ENCODE measurements at places on chromosomes 5 and 9.
A peak's percentile ranks its signal among the peaks of the same experiment; 100 is the strongest.

DNA sequence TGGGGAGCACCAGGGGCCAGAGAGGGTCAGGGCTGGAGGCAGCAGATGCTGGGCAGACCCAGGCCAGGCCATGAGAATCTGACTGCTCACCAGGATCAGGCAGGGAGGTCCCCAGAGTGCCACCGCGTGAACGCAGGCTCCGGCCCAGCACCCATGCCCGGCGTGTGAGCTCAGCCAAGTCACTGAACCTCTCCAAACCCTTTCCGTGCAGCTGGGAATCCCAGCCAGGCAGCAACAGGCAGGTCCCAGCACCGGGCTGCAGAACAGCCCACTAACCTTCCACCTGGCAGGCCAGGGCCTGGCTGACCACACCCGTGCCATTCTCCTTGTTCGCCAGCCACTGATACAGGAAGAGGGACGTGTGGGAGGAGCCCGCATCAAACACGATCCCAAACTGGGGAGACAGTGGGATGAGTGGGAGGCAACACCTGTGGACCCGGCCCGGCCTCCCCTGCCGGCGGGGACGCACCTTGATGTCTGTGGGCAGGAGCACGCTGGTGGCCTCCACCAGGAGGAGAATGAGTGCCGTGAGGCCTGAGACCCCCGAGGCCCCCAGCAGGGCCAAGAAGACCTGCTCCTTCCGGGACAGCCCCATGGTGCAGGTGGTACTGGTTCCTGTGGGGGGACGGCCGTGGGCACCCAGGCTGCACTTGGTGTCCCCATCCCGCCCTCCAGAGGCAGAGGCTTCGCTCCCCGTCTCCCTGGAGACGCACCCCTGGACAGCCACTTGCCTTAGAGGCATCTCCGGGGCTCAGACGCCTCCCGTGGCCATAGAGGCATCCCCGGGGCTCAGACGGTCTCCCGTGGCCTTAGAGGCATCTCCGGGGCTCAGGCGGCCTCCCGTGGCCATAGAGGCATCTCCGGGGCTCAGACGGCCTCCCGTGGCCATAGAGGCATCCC is 3.2 kb downstream of the ENTPD8 start:
- DNase-seq, result no peak

DNA sequence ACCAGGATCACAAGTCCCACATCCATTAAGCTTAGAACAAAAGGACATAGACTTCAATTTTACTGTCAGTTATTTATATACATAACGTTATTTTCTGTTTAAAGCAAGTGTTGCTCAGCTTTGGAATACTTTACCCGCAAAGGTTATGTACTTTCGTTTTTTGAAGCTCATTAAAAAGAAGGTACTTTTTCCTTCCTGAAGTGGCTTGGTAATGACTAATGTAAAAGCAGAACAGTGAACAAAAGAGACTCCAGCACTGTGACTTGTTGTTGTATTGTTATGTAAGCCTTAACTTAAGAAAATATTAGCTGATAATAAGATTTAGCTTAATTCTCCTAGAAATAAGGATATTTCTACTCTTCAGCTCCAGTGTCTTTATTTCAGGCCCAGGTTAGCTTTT is 97.3 kb upstream of the SLCO6A1 start:
- no peak for DNase-seq

GRCh38 chr5:68214482-68215207 is 911 bp upstream of the PIK3R1 start:
- DNase-seq, result peak; percentile 73

DNA sequence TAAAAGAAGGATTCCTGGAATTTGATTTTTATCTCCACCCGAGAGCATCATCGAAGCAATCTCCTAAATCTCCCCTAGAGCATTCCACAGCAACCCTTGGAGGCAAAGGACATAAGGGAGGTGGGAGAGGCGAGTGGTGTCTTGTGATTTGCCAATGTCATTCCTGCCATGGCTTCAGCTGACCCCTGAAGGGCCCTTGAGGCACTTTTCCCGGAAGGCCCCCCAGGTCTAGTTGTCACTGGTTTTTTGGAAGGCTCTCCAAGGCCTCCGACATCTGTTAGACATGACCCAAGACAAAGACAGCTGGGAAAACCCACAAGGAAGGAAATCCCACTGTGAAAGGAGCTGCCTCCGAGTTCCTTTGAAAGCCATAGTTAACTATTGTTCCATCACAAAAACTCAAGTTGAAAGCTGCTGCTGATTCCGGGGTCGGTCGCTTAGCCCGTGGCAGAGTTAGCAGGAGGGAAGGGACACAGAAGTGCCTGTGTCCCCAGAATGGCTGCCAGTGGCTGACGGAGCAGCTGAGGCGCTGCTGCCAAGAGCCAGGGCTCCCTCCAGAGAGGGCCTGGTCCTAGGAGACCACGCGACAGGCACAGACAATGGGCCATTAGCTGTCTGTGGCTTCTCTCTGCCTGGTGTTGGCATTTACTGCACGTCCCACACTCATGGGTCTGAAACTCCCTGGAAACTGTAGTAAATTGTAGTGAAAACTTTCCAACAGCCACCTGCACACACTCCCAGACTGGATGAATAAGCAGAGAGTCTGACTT is 24.4 kb upstream of the TRIO start:
- DNase-seq, result no peak

DNA sequence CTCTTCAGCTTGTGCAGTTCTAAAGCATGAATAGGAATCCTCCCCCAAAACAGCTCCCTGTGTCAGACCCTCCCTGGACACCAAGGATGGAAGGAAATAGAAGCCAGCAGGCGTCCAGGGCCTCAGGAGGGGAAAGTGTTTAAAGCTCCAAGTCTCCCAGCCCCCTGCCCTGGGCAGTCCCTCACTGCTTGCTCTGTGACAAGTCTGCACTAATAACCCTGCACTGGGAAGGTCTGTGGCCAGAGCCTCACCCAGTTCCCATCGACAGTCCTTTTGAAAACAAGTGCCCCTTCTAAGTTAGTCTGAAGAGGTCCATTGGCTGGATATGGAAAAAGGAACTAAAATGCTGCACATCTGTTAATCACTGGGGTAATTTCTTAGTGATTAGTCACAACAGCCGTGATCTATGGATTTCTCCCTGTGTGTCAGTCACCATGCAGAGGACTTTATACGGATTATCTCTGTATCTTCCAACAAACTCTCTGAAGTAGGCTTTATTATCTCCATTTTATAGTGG is 195.3 kb downstream of the FBXL7 start:
- no peak for DNase-seq

DNA sequence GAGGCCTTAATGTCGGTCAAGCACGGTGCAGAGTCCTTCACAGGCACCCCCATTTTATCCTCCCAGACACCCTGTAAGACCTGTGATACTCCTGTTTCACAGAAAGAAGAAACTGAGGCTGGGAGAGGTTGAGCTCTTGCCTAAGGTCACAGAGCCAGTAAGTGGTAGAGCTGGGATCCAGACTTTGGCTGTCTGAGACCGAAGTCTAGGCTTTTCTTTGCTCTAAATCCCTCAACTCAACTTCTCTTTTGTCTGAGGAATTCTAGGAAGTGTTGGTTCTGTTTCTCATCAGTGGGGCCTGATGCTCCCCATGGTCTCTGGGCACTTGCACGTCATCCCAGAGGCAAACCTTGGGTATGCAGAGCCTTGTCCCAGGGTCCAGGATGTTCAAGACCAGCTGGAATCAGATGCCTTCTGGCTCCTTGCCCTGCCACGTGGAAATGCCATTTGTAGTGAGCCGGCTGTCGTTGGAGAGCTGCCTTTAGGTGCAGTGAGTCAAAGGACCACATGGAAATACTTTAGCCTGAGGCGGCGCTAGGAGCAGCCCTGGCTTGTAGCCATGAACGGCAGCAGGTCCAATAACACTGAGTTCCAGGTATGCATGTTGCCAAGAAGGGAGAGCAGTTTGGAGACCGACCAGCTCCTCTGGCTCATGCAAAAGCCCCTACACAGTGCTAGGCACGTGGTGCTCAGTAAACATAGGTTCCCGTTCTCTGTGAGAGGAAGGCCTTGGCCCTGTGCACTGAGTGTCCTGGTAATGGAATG is 9.2 kb downstream of the DCANP1 start:
- DNase-seq, result no peak

DNA sequence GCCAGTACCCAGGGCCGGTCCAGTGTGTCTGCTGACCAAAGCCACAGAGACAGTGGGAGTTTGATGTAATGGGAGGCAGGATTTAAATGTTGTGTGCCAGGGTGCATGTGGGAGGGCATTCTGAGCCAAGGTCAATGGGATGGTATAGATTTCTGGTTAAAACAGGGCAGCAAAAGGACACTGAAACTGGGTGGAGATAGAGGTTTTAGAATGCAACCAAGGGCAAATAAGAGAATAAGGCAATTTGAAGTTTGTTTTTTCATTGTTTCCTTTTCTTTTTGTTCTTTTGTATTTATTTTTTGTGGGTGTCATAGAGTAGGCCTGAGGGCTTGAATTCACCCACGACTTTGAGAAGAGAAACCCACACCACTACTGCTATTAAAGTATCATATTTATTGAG is 65.5 kb upstream of the CLINT1 start:
- DNase-seq, result no peak

GRCh38 chr5:95447961-95448360 is 56.8 kb downstream of the FAM81B start:
- DNase-seq, result no peak

DNA sequence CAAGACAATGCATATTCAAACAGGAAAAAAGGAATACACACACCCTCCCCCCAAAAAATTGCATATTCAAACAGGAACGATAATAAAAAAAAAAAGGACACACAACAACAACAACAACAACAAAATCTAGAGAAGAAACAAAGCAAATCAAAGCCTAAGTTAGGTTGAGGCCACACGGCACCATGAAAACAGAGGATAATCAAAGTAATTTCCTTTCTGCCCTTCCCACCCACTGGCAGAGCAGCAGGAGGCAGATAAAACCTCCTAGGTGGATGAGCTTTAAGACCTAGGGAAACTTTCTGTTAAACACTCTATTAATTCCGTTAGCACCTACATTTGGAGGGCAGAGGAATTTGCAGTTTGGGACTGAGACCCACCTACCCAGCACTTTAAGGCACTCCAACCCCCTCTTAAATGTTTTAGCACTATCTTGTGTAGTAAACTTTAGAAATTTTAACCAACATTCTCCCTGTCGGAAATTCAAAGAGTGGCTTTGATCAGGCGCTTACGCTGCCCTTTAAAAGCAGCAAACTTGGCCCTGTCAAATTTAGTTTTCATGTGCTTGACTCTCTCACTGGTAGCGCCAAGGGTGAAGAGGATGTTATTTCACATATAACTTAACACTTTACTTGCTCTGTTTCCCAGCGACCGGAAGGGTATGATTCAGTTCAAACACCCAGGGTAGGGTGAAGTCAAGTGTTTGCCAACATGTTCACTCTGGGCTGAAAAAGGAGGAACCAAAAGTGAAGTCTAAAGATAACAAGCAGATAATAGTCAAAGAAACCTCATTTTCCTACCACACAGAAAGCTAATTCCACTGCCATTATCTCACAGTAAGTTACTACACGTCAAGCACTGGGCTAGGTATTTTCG is 9.2 kb downstream of the ENC1 start:
- peak; percentile 90 for DNase-seq

GRCh38 chr5:137604348-137605095 is 105.4 kb upstream of the SPOCK1 start:
- DNase-seq, result no peak

DNA sequence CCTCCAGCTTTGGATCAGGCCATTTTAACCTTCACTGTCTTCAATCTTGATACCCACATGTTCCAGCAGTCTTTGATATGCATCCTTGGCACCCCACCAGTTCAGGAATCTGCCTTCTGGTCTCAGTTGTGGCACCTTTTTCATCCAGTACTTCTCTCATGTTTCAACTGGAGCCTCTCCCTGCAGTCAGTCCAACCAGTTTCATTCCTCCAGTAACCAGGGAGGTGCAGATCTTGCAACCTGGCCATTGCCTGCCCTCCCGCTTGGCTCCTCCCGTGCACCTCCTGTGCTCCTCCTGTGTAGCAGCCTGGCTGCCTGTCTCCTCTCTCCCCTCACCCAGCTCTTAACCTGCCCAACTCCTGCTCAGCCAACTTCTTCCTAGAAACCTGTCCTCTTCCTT is 20.2 kb downstream of the FUBP3 start:
- no peak for DNase-seq

- no peak for DNase-seq
Observed at GRCh38 chr9:27379311-27380251, 82.6 kb upstream of the EQTN start.

- DNase-seq, result no peak
Observed at GRCh38 chr9:125755340-125755739, 8.2 kb downstream of the PBX3 start.

DNA sequence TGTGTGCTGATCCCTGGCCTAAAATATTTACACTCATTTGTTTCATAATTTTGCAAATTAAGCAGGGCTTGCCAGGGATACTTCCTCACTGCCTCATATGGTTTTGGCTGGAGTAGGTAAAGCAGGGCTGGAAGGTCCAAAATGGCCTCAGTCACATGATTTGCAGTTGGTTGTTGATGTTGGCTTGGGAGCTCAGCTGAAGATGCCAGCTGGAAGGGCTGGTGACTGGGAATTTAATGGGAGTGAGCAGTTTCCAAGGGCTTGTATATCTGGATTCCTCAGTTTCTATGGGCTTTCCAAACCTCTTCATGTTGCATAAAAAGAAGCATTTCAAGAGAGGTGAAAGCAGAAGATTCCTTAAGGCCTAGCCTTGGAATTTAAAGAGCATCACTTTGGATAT is 729.3 kb downstream of the CDH18 start:
- DNase-seq, result no peak

DNA sequence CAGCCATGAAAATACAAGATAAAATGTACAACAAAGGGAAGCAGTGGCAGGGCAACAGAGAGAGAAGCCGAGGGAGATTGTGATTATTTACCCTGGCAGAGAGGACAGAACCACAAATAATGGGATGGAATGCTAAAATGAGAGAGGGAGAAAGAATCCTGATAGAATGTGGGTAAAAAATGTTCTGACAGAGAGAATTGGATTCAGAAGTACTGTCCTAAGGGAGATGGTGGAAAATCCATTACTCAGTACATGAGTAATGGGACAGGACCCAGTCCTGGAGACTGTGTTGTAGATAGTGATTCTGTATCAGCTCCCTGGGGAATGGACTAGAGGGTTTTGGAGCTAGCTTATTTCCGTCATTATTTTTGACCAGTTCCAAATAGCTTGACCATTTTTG is 831.5 kb downstream of the MAT2B start:
- no peak for DNase-seq

DNA sequence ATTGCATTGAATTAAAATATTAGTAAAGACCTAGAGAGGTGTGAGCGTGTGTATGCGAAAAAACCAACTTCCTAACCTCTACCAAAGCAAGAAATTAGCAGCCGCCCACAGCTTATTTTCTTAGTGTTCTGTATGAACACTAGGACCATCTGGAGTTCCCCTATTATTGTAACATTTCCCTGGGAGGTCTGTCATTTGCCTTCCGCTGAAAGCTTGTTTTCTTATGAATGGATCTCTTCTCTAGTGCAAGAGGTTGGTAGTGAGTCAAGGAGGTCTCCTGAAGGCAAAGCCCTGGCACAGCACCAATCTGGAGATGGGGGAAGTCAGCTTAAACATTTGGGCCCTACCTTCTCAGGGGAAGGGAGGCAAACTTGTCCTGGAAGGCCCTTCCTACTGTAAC is 10.8 kb downstream of the TNFSF8 start:
- no peak for DNase-seq

Measured in AML-193 (cell line).